Stimulated activated CD4-positive, alpha-beta T cell treated with anti-CD3 and anti-CD28 coated beads, Interleukin-2, amount 100 ng/mL, for 48 hours (primary cell): ENCODE measurements at places on chromosomes 4 and X.
A peak's percentile ranks its signal among the peaks of the same experiment; 100 is the strongest.

DNA sequence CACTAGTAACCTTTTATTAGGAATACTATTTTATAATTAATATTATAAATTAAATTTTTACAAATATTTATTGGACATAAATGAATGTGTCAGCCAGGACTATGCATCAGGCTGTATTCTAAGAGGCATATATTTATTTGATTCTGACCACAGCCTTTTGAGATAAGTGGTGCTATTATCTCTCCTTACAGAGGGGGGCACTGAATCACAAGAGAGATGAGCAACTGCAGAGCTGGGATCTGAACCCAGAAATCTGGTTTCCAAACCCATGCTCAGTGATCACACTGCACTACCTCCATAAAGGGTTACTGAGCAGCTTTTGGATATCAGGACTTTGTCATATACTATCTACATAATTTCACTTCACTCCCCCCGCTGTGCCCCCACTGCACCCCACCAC, 322.0 kb downstream of the TMA16 start:
- DNase-seq, result no peak

DNA sequence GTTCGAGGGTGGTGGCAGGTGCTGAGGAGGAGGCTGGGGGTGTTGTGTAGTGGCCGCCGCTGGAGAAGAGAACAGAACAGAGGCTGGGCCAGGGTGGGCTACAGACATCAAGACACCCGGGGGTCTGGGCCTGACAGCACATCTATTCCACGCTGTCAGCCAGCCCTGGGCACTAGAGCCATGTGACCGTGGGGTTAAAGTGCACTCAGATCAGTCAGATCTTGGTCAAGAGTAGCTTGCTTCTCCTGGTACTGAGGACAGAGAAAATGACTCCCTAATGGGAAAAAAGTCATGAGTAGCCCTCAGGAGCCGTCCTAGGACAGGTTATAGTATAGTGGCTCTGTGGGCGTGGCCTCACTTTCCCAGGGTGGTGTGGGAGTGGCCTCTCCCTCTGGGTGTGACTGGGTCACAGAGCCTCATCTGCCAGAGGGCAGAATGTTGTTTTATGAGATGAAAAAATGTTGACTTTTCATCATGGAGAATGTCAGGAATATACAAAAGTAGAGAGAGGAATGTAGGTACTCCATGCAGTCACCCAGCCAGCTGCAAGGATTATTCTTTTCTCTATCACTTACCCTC, 19.4 kb downstream of the TRMT44 start:
- no peak for DNase-seq

- no peak for DNase-seq
These were observed 319.5 kb upstream of the POF1B start for GRCh38 chrX:85698921-85699320.

- DNase-seq, result no peak
These were observed 38.8 kb downstream of the SEPTIN6 start for GRCh38 chrX:119654112-119654531.

- DNase-seq, result no peak
These were observed 30.4 kb downstream of the LAMTOR3 start for GRCh38 chr4:99863804-99864203.

DNA sequence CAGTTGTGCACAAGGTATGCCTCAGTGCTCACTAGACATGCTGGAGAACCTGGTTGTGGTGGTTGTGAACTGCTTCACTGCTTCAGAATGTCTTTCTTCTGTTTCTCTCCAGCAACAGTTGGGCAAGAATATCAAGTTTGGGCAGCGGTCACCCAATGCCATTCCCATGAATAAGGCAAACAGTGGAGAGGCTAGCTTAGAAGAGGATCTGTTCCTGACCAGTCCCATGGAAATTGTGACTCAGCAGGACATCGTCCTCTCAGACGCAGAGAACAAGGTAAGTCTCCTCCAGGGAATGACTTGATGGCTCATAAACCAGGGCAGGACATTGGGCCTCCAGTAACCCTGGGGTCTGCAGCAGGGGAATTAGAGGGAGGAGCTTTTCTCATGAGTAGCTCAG, 79.9 kb downstream of the AASDH start:
- DNase-seq, result no peak

GRCh38 chr4:128675083-128675482, 134.4 kb upstream of the JADE1 start:
- no peak for DNase-seq

GRCh38 chr4:158002173-158002572, 170.7 kb downstream of the GASK1B start:
- DNase-seq, result no peak

GRCh38 chrX:107484002-107484726, 34.7 kb downstream of the FRMPD3 start:
- no peak for DNase-seq

DNA sequence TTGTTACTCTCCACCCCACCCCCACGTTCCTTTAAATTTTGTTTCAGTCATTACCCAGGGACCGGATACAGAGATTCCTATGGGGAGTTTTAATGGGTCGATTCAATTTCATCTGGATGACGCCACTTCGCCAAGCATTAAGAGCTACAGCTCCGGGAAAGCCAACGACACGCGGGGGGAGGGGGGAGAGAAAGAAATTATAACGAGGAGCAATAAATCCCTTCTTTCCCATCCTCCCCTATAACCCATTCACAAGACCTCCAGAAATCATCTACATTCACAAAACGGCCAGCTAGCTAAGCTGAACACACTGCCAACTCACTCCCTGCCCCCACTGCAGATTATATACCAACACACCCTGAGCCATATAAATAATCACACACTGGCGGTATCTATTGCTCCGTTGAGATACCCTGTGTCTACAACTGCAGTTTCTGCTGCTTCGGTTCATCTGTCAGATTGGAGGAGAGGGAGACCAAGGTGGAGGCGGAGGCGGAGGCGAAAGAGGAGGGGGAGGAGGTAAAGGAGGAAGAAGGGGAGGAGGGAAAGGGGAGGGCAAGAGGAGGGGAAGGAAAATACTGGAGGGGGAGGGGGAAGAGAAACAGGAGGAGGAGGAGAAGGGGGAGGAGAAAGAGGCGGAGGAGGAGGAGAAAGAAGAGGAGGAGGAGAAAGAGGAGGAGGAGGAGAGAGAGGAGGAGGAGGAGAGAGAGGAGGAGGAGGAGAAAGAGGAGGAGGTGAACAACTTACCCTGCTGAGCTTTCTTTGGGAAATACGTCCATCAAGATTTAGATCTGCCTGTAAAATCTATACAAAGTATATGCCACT, 113.9 kb upstream of the VAMP7 start:
- no peak for DNase-seq

GRCh38 chr4:78687818-78688217, 88.3 kb upstream of the BMP2K start:
- no peak for DNase-seq

GRCh38 chr4:145625677-145626622, 6.8 kb downstream of the MMAA start:
- no peak for DNase-seq

DNA sequence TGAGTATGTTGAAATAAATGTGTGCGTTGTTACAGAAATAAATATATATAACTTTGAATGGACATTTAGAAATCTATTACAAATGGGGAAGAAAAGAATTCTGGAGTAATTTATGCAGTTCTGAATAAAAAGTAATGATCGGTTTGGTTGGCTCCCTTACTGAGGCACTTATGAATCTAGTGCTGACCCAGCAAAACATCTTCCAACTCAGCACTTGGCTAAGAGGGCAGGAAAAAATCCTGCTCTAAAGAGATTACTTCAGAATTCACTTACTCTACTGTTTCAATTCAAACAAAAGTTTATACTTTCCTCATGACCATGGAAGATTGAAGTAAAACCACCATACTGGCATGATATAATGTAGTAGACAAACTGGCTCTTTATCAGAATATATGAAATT, 123.9 kb upstream of the RXFP1 start:
- no peak for DNase-seq

DNA sequence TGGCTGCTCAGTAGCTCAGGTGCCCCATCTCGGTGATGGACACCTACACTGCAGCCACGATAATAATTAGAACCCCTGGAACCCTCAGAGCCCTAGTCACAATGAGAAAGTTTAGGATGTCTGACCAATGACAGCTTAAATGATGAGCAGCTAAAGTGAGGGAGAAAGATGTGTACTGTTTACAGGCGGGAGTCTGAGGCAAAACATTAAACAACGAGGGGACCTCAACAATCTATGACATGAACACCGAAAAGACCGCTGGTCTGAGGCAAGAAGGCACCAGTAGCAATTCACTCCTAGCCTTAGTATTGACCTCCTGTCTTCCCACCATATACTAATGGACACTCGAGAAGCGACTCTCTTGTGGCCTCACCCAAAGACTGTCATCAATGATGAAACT, 369.5 kb upstream of the SMIM31 start:
- DNase-seq, result no peak

- DNase-seq, result peak; percentile 5
These were observed 12.2 kb upstream of the ODAM start for GRCh38 chr4:70183168-70183939.

- no peak for DNase-seq
These were observed 17.7 kb upstream of the SLC7A11 start for GRCh38 chr4:138259824-138260223.

GRCh38 chr4:145734576-145735346, 54.8 kb downstream of the C4orf51 start:
- no peak for DNase-seq

- no peak for DNase-seq
These were observed 21.1 kb downstream of the ACSL1 start for GRCh38 chr4:184804621-184805020.

DNA sequence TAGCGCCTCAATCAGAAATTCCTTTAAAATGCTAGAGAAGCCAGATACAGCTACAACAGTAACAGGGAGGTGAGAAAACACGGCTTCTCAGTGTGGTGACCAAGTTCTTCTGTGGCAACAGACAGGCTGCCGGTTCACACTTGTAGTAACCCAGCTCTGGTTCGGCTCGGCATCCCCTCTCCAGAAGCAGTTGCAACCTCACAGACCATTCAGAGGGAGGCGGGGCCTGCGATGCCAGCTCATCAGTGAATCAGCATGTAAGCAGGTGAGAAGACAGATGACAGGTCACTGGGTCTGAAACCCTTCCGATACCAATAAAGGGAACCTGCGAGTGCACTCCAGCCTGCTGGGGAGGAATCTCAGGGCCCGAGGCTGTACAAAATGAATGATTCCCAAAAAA, 251.0 kb downstream of the KCNIP4 start:
- no peak for DNase-seq

- no peak for DNase-seq
These were observed 23.8 kb downstream of the GRIA2 start for GRCh38 chr4:157244348-157244747.

- DNase-seq, result no peak
These were observed 27.1 kb upstream of the XK start for GRCh38 chrX:37658343-37659030.

DNA sequence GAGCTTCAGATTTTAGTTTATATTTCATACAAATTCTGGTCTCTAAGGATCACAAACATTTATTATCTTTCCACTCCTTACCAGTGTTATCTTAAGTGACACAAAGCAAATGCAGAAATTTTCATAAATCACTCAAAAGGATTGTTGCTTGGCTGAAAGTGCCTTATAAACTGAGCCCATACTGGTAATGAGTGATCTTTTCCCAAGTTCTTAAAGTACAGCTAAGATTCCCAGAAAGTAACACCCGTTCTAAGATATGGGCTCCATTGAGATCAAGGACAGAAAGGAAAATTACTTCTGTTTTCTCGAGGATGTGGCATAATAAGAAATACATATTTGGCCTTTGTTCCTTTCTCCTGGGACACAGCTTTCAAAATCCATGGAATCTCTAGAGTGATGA, 313.7 kb downstream of the ARHGAP24 start:
- no peak for DNase-seq

GRCh38 chr4:185286571-185286970, 77.2 kb downstream of the SNX25 start:
- DNase-seq, result no peak
